ENCODE measurements at places on chromosomes 1 and 21.

GRCh38 chr1:230301822-230302221 is 124.3 kb downstream of the PGBD5 start:
- no peak for DNase-seq

GRCh38 chr1:172220376-172220775 is 200.1 kb upstream of the C1orf105 start:
- no peak for DNase-seq

GRCh38 chr1:46153732-46154131 is 21.2 kb upstream of the TSPAN1 start:
- no peak for DNase-seq

GRCh38 chr1:207850621-207851407 is 60.1 kb downstream of the CD34 start:
- DNase-seq, result no peak

- no peak for DNase-seq
These were observed 88.7 kb upstream of the IFFO2 start for GRCh38 chr1:19044975-19045831.

DNA sequence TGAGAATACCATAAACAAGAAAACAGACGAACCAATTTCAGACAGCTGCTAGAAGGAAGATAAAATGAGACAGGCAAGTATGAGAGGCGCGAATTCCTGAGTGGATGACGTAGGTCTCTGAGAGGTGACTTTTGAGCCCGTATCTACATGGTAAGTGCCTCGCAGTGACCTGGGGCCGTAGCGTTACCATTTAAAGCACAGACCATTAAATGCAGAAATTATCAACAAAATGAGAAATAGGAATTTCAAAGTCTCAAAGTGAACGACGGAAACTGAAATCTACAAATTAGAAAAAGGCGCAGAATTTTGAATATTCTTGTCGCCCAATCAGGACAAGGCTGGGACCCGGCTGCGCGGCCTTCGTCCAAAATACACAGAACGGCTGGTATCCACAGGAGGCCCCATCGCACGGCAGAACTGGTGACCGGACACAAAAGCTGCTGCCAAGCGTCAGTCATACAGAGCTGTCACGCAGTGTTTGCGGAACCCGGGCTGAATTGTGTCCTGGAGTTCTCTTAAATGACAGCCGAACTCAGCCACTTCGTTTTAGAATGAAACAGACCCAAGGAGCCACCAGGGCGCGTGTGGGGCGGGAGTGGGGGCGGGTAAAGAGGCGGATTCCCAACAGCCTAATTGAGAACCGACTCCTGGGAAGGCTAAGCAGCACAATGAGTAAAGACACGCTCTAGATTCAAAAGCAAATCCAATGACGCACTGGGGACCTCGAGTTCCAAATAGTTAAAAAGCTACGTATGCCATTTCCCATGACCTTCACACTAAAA is 13.8 kb upstream of the BOLA1 start:
- peak; percentile 88 for DNase-seq

GRCh38 chr1:81733480-81733879 is 67.3 kb upstream of the ADGRL2 start:
- no peak for DNase-seq

GRCh38 chr1:199753513-199753912 is 274.0 kb upstream of the NR5A2 start:
- no peak for DNase-seq

- DNase-seq, result no peak
These were observed 2.5 kb downstream of the KRTAP10-11 start for GRCh38 chr21:44648557-44649311.

DNA sequence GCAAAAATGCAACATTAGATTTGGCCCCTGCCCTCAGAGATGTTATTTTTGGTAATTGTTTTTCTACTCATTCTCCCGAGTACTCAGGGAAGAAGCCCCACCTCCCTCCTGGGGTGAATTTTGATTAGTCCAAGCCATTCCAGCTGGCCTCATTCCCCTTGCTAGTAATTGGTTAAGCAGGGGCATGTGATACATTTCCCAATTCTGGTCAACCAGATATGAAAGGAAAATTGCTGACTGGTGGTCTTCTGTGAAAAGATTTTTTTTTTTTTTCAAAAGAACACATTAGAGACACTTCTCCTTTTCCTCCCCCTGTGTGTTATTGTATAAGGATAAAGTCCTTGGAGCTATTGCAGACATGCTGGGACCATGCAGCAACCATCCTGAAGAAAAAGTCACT is 71.1 kb upstream of the AKT3 start:
- DNase-seq, result no peak

GRCh38 chr1:91529856-91530255 is 29.2 kb downstream of the CDC7 start:
- DNase-seq, result no peak

GRCh38 chr1:198523182-198523950 is 17.1 kb downstream of the ATP6V1G3 start:
- no peak for DNase-seq

- DNase-seq, result no peak
These were observed 125.9 kb downstream of the CLIC6 start for GRCh38 chr21:34794686-34795085.

DNA sequence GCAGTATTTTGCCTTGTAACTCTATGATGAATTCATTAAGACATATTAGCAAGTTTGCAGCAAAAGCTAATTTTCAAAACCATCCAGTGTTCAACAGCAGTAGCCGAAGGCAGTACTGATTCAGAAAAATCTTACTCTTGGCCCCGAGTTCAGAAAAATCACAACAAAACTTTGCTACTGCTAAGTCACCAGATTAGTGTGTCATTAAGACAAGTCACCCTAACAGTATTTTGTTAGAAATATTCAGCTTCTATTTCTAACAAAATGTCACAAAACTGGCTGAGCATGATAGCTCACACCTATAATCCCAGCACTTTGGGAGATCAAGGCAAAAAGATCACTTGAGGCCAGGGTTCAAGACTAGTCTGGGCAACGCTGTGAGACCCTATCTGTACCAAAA is 8.2 kb downstream of the GTF2B start:
- DNase-seq, result no peak
